Effector memory CD8-positive, alpha-beta T cell (primary cell): ENCODE measurements at places on chromosomes 7 and 10.

DNA sequence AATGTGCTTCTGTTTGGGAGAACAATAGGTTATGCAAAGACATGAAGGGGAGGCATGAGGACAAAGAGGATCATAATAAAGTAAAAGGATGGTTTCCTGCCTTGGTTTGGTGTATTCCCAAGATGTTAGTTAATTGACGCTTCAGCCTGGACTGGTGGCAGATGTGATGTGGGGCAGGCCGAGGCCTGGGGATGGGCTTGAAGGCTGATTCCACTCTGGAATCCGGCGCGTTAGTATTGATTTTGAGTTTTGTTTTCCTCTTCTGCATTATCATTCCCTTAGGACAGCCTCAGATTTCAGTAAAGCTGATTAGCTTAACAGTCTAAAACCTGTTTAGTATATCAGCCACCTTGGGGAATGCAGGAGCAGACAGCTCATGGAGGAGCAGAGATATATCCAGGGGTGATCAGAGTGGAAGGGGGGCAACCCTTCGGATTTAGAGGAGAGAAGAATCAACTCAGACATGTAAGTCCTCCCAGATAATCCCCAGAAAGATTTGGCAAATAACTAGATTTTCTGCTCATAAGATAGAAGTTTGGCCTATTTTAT lies 159.8 kb upstream of the MTPN start:
- DNase-seq, result no peak

DNA sequence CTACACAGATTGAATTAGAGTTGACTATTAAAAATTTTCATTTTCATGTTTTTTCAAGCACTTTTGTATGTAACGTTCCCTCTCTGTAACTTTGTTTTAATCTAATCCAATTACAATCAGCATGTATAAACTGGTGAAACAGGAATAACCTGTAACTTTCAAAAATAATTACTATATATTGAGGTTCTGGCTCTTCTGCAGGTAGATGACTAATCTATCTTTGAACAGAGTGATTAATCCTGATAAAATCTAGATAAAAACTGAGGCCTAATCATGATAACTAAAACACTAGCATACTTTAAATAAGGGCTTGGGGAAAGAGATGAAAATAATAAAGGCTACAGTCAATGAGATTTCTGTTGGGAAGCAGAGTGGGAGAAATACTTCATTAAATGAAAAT lies 101.6 kb upstream of the KCND2 start:
- no peak for DNase-seq

GRCh38 chr7:137970253-137970975 lies 31.5 kb downstream of the CREB3L2 start:
- DNase-seq, result no peak

DNA sequence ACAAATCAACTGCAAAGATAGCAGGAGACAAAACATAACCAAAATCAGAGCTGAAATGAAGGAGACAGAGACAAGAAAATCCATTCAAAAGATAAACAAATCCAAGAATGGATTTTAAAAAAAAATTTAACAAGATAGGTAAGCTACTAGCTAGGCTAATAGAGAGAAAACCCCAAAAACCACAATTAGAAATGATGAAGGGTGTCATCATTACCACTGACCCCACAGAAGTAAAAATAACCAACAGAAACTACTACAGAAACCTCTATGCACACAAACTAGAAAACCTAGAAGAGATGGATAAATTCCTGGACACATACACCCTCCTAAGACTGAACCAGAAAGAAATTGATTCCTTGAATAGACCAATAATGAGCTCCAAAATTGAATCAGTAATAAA lies 117.6 kb downstream of the DNAJC1 start:
- no peak for DNase-seq

- no peak for DNase-seq
Measured at GRCh38 chr7:1355568-1356340, 103.5 kb downstream of the MICALL2 start.

GRCh38 chr10:111265341-111265740 lies 188.5 kb downstream of the ADRA2A start:
- no peak for DNase-seq

- no peak for DNase-seq
Measured at GRCh38 chr10:15738270-15738925, 18.7 kb upstream of the ITGA8 start.

GRCh38 chr7:116653204-116653603 lies 18.8 kb upstream of the MET start:
- DNase-seq, result no peak

DNA sequence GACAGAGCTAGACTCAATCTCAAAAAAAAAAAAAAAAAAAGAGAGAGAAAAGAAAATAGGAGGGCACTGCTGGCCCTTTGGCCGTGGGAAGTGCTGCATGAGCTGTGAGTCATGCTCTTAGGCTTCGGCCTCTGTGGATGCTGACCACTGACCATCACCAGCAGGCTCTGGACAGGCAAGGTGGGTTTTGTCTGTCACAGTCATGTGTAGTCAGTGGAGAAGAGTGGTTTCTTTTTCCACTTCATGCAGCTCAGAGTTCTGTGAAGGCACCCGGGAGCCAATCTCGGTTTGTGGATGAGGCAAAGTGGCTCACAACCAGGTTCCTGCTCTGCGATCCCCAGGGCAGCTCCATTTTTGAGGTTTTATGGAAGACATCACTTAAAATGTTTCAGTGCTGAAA lies 58.1 kb downstream of the PRTFDC1 start:
- DNase-seq, result no peak

- DNase-seq, result no peak
Measured at GRCh38 chr10:60937784-60938654, 6.0 kb downstream of the RHOBTB1 start.

DNA sequence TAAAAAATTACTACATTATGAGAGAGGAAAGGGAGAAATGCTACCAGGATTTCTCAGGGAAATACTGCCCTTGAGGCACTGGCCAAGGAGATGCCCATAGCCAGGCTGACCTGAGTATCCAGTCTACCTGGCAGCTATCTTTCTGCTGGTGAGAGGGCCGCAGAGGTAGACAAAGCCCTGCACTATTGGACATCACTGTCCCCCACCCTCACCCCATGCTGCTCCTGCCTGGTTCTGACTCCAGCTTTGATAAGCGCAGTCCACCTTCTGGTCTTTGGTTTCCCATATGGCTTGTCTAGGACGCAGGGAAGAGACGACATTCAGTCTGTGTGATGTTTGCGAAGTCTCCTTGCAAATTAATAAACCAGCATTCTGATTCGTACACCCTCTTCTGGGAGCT lies 3.7 kb downstream of the ITPRIP start:
- no peak for DNase-seq

GRCh38 chr10:36888925-36889573 lies 236.3 kb upstream of the ANKRD30A start:
- no peak for DNase-seq

GRCh38 chr7:131293018-131293417 lies 34.7 kb upstream of the MKLN1 start:
- no peak for DNase-seq

DNA sequence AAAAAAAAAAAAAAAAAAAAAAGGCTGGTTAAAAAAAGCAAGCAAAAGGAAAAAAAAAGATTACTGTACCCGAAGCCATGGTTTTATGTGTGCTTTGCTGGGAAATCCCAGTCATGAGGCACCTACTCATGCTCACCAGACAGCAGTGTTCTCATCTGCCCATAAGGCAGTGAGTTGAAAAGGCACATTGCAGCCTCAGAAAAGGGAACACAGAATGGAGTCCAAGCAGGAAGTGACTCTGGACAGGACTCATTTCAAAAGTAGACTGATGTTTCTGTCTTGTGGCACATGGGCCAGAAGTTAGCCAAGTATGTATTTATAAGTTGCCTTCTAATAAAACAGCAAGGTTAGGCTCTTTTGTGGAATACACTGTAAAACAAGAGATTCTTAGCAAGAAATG lies 40.2 kb downstream of the PDSS1 start:
- no peak for DNase-seq

GRCh38 chr7:47284691-47285635 lies 296.9 kb downstream of the TNS3 start:
- no peak for DNase-seq

DNA sequence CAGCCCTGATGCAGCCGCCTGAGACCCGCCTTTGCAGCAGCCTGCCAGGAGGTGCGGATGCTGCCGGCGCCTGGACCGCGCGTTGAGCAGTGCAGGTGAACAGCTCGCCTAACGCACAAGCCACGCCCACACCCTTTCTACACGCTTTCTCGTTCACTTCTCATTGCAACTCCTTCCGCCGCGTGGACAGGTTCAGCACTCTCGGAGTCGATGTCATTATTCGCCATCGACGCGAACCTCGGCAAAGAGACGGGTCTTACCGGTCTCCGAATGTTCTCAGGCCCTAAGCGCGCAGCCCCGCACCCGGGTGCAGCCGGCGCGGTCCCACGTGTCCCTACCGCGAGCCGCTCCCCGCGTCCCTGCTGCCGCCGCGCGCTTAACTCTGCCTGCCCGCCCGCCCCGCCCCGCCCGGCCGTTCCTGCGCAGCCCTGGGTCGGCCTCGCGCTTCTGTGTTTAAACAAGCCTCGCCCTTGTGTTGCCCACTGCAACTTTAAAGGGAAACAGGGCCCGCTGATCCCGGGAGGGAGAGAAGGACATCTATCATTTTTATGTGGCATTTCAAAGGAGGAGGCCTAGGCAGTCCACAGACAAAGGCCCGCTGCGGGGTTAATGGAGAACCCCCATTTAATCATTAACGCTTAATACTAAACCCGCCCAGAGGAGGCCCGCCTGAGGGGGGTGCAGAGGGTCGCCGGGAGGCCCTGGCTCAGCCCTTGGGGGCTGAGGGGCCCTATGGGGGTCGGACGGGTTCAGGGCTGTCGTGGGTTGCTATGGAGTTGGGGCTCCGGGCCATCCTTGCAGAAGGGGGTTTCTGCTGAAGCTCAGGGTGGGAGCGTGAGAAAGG lies 128.5 kb downstream of the WDR11 start:
- peak; percentile 5 for DNase-seq

- no peak for DNase-seq
Measured at GRCh38 chr7:108592646-108593201, 23.1 kb downstream of the DNAJB9 start.

GRCh38 chr7:5343884-5344283 lies 61.1 kb downstream of the SLC29A4 start:
- no peak for DNase-seq

DNA sequence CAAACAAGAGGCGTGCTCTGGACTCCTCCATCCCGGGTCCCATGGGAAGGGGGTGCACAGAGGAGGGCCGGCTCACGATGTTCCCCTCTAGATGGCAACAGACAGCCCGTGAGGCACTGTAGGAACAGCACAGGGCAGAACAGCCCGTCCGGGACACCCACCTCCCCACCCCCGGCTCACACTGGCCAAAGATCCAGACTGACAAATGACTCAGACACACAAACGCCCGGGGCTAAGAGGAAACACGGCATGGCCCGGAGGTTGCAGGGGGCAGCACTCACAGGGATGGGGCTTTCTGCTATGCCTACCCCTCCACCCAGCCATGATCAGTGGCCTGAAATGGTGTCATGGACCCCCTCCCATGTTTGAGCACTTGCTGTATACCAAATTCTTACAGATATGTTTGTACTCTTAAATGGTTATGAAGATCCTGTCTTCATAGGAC lies 4.9 kb upstream of the ELN start:
- DNase-seq, result no peak
